ENCODE measurements at places on chromosomes 7 and 10. TPM values are rescaled to one million over a fixed set of nuclear protein-coding genes. Genes with fewer than 3 reads are reported as not detected.

The CTAGE6 gene
- not detected for total RNA-seq

The GPR146 gene
- 41.5 TPM for total RNA-seq

The CALHM1 gene
- total RNA-seq, result not detected

The FFAR4 gene
- 0.07 TPM for total RNA-seq

The SPDYE1 gene
- not detected for total RNA-seq

The IKZF1 gene
- total RNA-seq, result 3.7 TPM

- DNase-seq, result no peak
These were observed 51.1 kb downstream of the NOD1 start for GRCh38 chr7:30427296-30428070.

- no peak for DNase-seq
These were observed 106.1 kb downstream of the CLEC2L start for GRCh38 chr7:139629392-139630082.

GRCh38 chr7:1963575-1963974, 269.2 kb downstream of the MAD1L1 start:
- peak; percentile 9 for DNase-seq

- DNase-seq, result no peak
These were observed 58.8 kb downstream of the DGKB start for GRCh38 chr7:14843755-14844154.

DNA sequence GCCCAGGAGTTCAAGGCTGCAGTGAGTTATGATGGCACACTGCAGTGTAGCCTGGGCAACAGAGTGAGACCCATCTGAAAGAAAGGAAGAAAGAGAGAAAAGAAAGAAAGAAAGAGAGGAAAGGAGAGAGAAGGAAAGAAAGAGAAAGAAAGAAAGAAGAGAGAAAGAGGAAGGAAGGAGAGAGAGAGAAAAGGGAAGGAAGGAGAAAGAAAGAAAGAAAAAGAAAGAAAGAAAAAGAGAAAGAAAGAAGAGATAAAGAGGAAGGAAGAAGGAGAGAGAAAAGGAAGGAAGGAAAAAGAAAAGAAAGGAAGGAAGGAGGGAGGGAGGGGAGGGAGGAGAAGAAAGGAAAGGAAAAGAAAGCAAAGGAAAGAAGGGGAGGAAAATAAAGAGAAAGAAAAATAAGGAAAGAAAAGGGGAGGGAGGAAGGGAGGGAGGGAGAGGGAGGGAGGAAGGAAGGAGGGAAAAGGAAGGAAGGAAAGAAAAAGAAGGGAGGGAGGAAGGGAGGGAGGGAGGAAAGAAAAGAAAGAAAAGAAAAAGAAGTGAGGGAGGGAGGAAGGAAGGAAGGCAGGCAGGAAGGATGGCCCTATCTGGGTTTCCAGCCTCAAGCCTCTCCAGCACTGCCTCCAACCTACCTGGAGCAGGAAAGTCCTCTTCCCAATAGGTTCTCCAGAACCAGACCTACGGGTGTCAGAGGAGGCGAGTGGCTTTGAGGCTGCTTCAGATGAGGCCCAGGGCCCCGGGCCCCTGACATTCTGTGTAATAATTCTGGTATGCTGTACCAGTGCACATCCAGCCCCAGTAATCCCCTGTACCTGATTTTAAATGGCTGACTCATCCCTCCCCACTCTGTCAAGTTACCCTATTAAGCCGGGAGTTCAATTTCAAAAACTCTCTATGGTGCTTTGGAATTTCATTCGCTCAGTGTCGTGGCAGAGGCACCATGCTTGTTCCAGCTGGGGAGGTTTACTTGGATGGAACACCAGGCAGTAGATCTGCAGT, 6.8 kb upstream of the PARD3 start:
- DNase-seq, result no peak

DNA sequence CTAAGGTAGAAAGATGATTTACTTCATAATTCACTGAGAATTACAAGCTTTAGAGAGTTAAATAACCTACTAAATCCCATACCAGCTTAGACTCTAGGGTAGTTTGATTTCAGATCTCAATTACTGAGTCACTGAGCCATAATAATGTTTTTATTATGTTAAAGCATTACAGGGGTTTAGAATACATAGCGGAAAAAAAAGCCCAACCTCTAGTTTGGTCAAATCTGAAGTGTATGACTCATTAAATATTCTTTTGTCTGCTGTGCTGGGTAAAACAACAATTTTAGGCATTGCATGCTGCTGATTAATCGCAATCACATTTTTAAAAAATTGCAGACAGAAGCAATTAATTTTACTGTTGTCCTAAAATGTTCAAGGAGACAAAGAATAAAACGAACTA, 48.5 kb downstream of the MALRD1 start:
- DNase-seq, result no peak

DNA sequence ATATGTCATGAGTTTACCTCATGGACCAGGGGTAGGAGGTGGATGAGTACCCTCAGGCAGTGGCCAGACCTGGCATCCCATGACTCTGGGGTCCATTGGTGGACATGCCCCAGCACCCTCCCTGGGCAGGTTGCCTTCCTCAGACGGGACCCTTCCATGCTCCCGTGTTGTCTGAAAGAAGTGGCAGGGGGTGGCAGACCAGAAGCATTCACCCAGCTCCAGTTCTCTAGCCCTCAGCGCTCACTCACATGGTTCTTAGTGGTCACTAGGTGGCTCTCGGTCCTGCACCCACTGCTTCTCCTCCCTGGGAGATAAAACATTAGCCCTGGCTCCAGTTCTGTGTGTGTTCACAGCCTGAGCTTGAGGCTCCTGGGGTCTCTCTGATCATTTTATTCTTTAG, 6.0 kb downstream of the RBP3 start:
- no peak for DNase-seq

DNA sequence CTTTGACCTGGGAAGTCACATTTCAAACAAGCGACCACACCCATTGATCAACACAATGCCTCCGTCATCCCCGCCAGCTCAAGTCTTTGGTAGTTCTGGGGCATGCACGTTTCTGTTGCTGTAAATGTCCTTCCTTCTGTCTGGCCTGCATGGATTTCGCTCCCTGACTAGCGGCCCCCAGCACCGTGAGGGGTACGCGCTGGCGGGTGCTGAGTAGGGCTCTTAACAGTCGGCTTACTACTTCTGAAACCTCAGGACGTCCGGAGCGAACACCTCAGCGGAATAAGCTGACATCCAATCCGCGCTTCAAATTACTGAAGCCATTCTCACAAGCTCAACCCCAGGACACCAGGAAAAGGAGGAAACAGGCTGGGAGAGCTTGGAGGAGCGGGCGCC, 505 bp downstream of the NUDCD3 start:
- DNase-seq, result no peak

DNA sequence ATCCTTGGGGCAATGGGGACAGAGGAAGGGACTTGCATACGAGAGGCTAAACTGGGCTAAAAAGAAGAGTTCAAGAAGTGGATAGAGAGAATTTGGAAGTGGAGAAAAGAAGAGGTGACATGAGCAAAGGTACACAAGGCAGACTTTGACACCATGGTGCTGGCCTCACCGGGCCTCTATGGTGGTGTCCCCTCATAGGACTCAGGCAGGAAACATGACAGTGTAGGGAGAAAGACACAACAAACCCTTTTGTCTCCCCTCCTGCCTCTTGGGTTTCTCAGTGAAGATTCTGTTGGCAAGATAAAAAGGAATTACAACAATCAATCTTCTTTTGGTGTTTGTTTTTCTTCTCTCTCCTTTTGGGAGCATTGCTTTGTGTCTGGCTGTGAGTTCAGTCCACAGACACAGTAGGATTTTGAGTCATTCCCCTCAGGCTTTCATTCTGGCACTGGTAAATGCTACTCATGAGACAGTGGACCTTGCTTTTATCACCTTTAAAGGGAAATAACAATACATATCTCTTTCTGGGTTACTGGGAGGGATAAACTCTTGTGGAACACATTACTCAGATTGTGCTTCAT, 827.7 kb downstream of the TNS3 start:
- DNase-seq, result no peak

- no peak for DNase-seq
These were observed 122.3 kb downstream of the SLIT1 start for GRCh38 chr10:97063271-97063982.

DNA sequence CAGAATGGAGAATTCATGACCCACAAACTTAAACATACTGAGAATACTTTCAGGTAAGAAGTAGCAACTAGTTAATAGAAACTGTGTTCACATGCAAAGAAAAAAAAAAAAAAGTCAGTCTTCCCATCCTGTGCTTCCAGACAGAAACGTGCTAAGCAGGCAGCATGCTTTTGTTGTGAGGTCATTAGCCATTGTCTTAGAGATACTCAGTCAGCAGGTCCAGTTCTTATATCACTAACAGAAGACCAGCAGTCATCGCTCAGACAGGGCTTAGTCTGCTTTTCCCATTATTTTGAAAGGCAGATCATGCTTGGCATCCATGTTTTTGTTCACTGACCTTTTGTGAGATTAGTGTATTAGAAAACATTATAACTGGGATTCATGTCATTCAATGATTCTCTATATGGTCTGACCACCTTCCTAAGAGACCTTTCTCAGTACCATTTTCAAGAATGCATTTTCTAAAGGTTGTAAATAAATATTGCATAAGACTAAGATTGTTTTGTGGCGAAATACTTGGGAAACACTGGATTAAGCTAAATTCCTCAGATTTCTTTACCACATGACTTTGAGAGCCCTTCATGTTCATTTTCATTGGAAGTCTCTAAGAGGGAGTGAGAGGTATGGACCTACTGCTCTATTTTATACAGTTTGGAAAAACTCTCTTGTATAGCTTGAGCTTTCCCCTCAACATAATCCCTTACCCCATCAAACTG, 45.0 kb upstream of the AGBL3 start:
- no peak for DNase-seq

- no peak for DNase-seq
These were observed 9.5 kb downstream of the GPR146 start for GRCh38 chr7:1053816-1054370.

DNA sequence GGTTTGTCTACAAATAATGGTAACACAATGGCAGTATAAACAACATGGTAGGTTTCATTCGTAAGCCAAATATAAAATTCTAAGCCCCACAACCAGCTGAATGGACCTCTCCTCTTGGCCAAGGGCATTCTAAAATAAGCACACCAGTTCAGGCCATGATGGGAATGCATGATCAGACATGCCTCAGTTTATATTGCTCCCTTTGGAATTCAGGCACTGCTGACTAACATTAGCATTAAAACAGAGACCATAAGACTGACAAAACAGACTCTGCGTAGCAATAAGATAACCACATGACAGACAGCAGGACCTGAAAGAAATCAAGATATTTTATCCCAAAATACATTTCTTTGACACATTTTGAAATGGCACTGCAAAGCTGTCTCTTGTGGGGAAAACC, 125.8 kb downstream of the FAM107B start:
- no peak for DNase-seq
